ENCODE measurements at places on chromosomes 5 and 9. TPM values are rescaled to one million over a fixed set of nuclear protein-coding genes. Genes with fewer than 3 reads are reported as not detected.

- DNase-seq, result no peak
Measured at GRCh38 chr5:147972076-147972840, 65.9 kb upstream of the C5orf46 start.

Gene STC2
- total RNA-seq, result 10.9 TPM

DNA sequence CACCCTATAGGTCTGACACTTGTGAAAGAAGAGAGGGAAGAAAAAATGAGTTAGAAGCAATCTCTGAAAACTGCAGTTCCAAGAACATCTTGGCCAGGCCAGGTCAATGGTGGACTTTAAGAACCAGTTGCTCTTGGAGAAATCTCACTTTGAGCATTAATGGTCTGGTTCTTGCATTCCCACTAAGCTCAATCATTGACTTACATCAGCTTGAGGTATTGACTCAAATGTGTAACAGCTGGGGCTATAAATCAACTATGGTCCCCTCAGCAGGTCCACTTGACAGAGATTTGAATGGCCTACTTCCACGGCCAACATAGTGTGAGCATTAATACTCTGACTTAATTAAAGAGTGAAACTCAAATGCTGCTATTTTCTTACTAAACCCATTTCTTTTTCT, 357.8 kb upstream of the RGMB start:
- DNase-seq, result no peak

- DNase-seq, result no peak
Measured at GRCh38 chr9:130607640-130608420, 28.5 kb downstream of the FUBP3 start.

DNA sequence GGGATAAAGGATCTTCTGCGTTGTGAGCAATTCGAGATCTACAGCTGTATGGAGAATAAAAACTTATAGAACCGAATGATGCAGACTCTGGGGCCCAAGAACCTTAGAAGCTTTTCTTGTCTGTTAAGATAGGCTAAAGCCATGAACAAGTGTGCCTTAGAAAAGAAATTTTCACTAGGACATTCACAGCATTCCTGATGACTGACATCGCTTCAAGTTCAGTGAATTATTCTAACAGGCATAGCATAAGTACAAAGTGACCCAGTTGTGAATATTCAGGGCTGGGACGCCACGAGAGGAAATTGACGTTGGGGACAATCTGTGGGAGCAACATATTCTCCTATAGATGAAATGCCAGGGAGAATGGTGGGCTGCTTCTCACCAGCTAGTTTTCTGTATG, 32.0 kb upstream of the PANK3 start:
- DNase-seq, result no peak

- DNase-seq, result no peak
Measured at GRCh38 chr9:130936285-130937117, 2.5 kb downstream of the FIBCD1 start.

GRCh38 chr5:173354645-173355044, 26.4 kb upstream of the STC2 start:
- DNase-seq, result no peak

GRCh38 chr5:55320571-55320970, 12.8 kb downstream of the MTREX start:
- DNase-seq, result no peak

- no peak for DNase-seq
Measured at GRCh38 chr9:111533099-111533790, 8.3 kb downstream of the ZNF483 start.

DNA sequence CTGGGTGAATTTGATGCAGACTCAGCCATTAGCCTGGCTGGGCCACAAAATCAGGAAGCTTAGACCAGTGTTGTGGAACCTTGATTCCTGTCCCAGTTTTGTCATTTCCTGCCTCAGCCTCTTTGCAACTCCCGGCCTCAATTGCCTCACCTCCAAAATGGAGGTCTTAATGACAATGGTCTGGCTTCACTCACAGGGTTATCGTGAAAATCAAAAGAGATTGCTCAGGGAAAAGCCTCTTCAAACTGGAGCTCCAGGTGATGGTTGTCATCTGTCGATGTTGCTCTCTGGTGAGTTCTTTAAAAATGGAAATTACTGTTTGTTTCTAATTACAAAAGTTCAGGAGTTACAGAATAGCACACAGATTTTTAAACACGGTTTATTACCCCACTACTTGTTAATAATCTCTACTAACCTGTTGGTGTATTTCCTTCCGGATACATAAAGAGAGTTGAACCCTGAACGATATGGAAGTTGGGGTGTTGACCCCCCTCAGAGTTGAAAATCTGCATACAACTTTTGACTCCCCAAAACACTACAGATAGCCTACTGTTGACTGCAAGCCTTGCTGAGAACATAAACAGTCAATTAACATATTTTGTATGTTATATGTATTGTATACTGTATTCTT, 109.9 kb upstream of the CPEB4 start:
- DNase-seq, result no peak

- no peak for DNase-seq
Measured at GRCh38 chr5:175599210-175599609, 58.7 kb upstream of the HRH2 start.

GRCh38 chr5:127076315-127077129, 3.2 kb upstream of the C5orf63 start:
- no peak for DNase-seq

GRCh38 chr9:102669220-102669619, 325.9 kb upstream of the CYLC2 start:
- no peak for DNase-seq

DNA sequence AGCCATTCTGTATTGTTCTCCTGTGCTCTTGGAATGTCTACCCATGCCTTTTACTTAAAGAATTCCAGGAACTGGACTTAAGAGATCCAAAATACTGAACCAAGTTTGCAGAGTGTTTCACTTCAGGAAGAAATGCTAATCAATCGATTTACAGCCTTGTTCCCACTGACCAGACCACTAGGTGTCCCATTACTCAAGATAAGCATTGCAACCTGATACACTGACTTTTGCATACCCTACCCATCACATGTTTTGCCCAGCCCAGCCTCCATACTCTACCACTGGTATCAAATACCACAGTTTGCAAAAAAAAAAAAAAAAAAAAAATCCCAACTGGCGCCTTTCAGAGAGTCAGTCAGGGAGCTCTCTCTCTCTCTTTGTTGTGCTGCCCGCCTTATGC, 550.8 kb downstream of the CDH9 start:
- no peak for DNase-seq

DNA sequence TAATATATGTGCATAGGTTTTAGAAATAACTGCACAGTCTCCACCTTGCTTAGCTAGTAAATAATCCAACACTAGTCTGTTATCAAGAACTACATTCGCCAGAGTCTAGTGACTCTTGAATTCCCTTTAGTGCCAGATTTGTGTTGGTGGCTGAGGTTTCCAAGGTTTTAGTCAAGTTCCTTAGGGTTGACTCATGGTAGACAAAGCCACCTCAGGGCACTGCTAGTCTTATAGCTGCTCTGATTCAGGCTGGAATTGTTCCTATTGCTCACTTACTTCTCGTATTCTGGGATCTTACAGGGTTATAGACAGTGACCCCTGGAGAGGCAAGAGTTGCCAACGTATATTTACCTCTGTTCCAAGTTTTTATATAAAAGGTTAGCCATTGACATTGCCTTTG, 1369.8 kb upstream of the CDH9 start:
- no peak for DNase-seq

DNA sequence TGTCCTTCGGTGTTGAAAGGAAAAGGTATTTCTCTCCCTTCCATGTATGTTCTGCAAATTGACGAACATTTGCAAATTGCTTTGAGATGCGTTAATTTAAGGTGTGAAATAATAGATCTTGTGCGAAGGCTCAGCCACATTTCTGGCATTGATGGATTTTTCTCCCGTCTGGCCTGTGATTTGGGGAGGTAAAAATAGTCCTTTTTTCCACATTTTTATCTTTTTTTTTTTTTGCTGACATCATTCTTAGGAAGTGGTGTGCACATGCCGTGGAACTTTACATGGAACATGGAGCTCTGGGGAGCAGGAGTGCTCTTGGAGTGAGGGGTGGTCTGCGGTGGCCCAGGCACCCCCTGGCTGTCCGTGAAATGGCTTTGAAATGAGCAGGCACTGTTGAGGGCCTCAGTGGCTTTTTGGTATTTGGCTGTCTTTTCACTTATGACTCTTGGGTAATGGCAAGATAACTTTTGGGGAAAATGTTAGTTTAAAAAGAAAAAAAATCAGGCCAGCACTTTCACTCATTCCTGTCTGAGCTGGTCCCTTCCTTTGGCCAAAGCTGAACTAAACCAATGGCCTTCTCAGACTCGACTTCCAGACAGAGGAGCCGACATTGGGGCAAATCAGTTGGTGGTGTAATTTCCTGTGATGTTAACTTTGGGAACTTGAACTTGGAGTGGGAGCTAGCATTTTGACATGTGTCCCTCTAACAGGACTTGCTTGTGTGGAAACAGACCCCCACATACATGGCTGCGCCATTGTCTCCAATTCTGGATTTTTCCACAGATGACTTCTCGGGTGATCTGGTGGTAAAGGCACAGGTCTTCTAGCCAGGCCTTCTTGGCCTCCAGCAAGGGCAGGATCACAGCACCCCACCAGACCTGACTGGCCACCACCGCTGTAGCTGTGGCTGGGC, 4.2 kb downstream of the NEK6 start:
- no peak for DNase-seq

- no peak for DNase-seq
Measured at GRCh38 chr5:134041570-134042411, 37.0 kb upstream of the VDAC1 start.

Gene TMEM174
- not detected for total RNA-seq

GRCh38 chr9:127142291-127142690, 19.9 kb upstream of the ANGPTL2 start:
- DNase-seq, result no peak

DNA sequence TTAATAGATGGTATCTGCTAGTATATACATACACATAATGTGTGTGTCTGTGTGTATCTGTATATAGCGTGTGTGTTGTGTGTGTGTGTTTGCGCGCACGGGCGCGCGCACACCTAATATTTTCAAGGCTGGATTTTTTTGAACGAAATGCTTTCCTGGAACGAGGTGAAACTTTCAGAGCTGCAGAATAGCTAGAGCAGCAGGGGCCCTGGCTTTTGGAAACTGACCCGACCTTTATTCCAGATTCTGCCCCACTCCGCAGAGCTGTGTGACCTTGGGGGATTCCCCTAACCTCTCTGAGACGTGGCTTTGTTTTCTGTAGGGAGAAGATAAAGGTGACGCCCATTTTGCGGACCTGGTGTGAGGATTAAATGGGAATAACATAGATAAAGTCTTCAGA, 757 bp downstream of the FXN start:
- DNase-seq, result no peak

- no peak for DNase-seq
Measured at GRCh38 chr5:43699910-43700309, 96.9 kb downstream of the NNT start.

DNA sequence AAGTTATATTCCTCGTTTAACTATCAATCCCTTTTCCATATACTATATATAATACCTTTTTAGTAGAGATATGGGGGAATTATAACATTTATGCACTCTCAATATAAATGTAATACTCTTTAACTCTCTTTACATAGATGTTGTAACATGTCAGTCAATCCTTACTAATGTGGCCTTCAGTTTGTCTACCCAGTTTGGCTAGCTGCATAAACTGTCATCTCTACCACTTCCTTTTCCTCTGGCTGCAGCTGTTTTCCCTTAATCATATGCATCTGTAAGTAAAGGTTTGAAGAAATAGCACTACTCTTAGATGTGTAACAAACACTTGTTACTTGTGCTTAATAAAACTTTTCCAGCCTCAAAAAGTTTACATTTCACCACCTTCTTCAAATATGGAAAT, 13.4 kb downstream of the ABHD17B start:
- no peak for DNase-seq

- peak; percentile 75 for DNase-seq
Measured at GRCh38 chr5:43019614-43020398, 20.3 kb downstream of the ANXA2R start.

DNA sequence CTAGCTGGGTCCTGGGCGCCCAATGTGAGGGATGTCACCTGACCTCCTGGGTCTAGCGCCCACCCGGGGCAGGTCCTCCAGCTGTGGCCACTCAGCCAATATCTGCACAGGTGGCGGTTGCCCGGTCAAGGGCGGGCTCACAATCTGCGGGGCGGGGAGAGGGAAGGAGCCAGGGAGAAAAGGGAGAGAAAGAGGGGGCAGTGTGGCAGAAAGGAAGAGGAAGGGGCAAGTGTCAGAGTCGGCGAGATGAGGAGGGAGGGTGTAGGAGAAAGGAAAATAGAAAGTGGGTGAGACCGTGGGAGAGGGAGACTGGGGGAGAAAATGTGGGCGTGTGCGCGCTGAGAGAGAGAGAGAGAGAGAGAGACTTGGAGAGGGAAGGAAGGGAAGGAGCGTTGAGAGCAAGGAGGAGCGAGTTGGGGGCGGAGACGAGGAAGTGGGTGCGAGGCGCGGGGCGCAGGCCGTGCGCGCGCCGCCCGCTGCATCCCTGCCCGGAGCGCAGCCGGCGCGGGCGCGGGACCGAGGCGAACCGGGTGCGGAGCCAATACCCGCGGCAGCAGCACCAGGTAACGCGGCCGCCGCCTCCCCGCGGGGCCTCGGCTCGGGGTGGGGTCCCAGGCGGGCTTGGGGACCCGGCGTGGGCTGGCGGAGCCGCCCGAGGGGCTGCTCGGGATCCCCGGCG, at the start of gene HRH2:
Gene HRH2 (plus strand): TSS at position 479 of the 679 bp plus-strand sequence. CDS start 25,163 bp downstream, outside the sequence.
- peak; percentile 75 for DNase-seq

GRCh38 chr9:81724242-81724889, 35.0 kb upstream of the TLE1 start:
- no peak for DNase-seq

Gene FLT4
- 13.2 TPM for total RNA-seq

Gene TIMD4
- 4.9 TPM for total RNA-seq

DNA sequence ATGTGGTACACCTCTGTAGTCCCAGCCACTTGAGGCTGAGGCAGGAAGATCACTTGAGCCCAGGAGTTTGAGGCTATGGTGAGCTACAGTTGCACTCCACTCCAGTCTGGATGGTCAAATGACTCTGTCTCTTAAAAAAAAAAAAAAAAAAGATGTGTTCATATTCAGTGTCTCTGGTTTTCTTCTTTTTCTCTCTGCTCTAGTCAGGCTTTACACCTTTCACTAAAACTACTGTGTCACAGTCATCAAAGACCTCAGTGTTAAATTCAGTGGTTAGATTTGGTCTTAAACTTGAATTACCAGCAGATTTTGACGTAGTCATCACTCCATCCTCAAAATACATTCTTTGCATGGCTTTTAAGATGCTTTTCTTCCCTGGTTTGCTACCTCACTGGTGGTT, 28.8 kb downstream of the NAA35 start:
- DNase-seq, result no peak

Gene BTNL9
- not detected for total RNA-seq

DNA sequence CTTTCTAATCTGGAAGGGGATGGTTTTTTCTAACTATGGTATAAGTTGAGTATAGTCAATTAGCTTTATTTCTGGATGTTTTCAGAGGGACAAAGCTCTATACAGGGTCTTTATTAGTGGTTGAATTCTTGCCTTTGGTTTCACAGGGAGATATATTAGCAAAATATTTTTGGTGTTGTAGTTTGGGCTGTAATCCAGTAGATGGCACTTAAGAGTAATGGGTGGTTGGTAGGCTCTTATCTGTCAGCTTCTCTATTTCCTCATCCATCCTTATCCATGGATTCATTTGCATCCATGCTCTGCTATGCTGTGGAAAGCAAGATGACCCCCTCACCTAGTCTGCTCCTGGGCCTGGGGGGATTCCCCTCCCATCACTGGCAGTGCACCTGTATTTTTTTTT, 363.6 kb upstream of the CYLC2 start:
- DNase-seq, result no peak
